Left renal pelvis (tissue), 4 donors: ENCODE measurements at places on chromosomes 7 and 10.

GRCh38 chr10:128431083-128431482 lies 304.9 kb upstream of the MKI67 start:
- no peak for DNase-seq

GRCh38 chr10:14605231-14605925 lies 169.3 kb downstream of the FAM107B start:
- no peak for DNase-seq

DNA sequence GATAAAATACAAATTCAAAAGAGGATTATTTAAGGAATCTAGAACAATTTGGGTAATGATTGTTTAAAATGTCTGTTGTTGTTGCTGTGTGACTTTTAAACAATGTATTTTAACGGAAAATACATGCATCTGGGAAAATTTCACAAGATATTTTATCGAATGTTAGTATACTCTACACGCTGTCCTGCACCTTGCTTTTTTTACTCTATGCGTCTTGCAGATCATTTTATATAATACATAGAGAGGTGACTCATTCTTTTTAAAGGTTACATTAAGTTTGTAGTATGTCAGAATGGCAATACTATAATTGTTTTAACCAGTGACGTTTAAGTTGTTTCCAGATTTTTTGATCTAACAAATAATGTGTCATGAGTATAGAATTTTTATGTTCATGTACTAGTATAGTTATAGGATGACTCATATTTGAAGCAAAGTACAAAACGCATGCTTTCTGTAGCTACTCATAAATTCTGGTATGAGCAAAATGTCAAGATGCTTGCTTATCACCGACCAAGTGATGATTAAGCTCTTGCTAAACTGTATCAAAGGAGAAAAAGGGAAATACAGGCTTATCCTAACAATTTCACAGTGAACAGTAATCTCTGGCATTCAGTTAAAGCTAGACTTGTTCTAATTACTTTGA lies 4.9 kb downstream of the DKK1 start:
- DNase-seq, result no peak

- DNase-seq, result no peak
Observed at GRCh38 chr10:71719464-71720201, at the start of gene C10orf105. Gene C10orf105 (minus strand): TSS chr10:71719778. CDS start chr10:71716337, 3,441 bp downstream.

- DNase-seq, result no peak
Observed at GRCh38 chr10:62183442-62183841, 85.2 kb downstream of the RTKN2 start.

GRCh38 chr10:112843623-112844022 lies 106.4 kb upstream of the TCF7L2 start:
- DNase-seq, result no peak

DNA sequence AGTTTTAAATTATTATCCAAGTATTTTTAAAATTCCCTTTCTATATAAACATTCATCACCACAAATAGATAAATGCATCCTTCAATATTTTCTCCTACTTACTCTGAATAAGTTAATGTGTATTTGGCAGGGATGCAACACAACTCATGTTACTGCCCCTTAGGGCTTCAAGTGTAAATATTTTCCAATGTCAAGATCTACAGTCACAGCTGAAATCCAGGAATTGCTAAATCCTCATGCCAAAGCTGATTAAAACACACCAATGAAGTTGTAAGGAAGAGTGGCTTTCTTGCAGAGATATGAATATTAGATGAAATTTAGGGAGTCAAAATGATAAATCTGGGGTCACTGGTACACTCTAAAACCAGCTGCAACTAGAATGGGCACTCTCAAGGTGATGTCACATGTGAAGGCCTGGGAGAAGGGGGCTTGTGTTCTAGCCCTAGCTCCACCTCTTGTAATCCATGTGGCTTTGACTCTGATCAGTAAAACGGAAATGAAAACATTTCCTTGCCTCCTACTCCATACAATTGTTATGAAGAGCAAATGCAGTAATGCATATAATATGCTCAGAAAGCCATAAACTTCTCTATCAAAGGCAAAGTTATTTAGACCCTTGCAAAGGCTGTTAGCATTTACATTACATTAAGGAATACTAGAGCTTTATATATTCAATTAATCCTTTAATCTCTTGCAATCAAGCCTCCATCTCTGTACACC lies 228.1 kb upstream of the NFE2L3 start:
- DNase-seq, result no peak

DNA sequence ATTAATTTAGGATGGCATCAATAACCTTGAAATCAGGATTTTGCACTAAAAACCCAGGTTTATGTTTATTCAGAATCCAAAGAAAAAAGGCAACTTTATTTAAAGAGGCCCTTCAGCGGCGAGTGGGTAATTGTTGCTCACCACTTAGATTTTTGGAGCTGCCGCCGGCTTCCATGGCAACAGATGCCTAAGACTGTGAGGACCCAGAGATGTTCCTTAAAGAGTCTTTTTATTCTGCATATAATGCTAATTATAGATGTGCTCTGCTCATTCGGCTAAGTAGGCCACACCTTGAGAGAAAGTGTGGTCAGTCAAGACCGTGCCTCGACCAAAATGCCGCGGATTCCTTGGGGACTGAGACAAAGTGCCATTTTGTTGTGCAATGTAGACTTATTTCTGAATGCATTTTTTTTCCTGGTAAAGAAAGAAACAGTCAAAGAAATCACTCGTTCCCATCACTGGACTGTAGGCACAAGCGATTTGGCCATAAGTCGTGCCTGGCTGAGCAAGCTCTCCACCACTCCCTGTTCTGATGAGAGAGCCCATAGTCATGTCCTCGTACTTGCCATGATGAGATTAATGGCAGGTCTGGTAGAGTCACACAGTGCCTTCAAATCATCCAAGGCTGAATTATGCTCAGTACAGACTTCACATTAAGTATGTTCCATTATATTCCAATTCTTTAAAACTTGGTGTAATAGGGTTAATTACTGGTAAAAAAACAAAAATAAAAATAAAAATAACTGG lies 21.4 kb upstream of the MGMT start:
- DNase-seq, result no peak

- DNase-seq, result no peak
Observed at GRCh38 chr10:127976286-127976685, 69.4 kb downstream of the PTPRE start.

- DNase-seq, result no peak
Observed at GRCh38 chr7:27917119-27917518, 177.2 kb downstream of the TAX1BP1 start.

DNA sequence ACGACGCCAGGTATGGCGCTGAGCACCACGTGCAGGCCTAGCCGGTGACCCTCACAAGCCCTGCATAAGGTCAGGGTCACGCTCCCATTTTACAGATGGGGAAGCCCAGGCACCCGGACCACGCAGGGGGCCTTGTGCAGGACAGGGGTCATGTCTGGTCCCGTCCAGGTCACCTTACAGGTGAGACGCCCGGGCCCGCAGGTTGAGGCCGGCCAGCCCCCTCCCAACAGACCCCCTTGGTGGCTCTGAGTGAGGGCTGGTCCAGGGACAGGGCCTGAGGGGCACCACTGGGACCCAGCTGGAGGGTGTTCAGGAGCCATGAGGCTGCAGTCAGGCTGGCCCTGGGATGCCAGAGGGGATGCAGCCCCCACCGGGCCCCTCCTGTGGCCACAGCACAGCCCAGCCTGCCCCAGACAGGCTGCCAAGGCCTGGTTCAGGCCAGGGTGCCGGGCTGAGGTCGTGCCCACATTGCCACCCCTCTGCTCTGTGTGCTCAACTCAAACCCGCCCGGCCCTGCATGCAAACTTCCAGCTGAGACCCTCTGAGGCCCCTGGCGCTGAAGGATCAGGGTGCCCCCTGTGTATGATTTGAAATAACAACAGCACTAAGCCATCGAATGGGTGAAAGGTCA lies 69.0 kb downstream of the PWWP2B start:
- no peak for DNase-seq

- DNase-seq, result no peak
Observed at GRCh38 chr7:107591421-107591820, 11.4 kb downstream of the BCAP29 start.

DNA sequence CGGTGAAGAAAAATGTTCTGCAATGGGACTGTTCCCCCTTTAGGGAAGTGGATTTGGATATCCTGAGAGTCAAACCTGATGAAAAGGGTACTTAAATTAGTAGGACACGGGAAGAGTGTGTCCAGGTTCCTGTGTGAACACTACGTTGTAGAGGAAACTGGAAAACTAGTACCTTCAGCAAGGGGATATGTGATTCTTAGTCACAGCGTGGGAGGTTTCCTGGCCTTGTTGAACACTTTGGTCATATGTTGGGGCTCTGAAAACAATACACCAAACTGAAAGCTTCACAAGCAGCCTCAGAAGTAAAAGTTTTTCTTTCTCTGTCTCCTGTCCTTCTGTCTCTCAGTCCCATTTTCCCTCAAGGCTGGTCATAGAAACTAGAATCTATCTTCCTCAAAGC lies 306.9 kb upstream of the GLI3 start:
- no peak for DNase-seq

- DNase-seq, result no peak
Observed at GRCh38 chr10:2296179-2296891, 559.0 kb upstream of the ADARB2 start.

GRCh38 chr7:70376561-70377031 lies 755.3 kb upstream of the GALNT17 start:
- no peak for DNase-seq

- no peak for DNase-seq
Observed at GRCh38 chr7:107164092-107164491, 4.7 kb upstream of the HBP1 start.

DNA sequence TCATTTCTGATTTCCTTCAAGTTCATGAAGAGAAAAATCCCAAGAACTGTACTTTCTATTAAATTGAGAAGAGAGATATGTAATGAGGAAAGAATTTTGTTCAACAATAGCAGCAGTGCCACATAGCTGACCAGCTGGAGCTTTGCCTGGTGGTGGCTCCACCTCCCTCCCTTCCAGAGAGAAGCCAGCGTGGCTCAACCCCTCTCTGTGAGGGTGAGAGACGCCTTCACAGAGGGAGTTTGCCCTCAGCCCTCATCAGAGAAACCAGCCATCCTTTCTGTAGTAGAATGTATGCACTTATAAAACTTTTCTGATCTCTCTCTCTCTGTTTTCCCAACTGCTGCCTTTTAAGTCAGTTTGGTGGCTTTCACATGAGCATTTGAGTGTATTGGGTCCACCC lies 20.5 kb upstream of the COL1A2 start:
- DNase-seq, result no peak

GRCh38 chr10:14502431-14502830 lies 171.7 kb upstream of the FRMD4A start:
- no peak for DNase-seq

DNA sequence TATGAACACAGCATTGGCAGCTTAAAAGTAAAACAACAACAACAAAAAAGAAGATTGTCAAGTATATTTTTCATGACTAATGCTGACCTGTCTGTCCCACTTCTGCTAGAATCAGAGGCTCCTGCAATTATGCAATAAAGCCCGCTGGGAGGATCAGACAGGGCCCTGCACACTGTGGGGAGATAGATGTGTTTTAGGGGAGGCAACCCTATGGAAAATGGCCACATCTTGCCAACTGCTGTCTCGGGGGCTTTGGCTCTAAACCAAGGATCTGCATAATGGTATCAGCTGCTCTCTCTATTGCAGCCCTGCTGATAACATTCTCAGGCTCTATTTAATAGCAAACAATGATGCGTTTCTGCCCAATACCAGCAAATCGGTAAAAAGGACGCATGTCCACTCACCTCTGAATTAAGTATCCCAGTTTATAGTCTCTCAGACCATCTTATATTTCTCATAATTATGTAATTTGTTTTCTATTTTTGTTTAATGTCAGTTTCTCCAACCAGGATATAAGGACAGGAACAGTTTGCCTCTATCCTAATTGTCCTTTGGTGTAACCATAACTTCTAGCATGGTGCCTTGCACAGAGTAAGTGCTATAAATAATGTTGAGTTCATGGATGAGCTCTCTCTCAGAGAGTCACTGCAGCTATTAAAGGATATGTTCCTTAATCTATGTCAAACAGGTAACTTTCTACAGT lies 15.3 kb upstream of the PRKAR2B start:
- no peak for DNase-seq

DNA sequence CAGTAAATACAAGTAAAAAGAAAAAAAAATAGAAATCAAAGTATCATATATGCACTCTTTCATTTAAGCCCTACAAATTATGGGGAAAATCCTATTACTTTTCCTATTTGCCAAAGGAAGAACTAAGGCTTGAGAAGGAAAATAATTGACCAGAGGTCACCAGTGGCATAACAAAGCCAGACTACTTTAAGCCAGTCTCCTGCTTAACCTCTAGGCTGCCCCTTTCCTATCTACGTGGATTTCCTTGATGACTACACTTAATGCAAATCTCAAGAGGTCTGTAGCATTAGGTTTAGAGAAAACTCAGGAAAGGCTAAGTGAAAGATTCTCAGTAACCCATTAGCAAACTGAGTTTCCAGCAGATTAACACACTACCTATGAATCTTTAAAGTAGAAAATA lies 49.8 kb downstream of the TPK1 start:
- no peak for DNase-seq

DNA sequence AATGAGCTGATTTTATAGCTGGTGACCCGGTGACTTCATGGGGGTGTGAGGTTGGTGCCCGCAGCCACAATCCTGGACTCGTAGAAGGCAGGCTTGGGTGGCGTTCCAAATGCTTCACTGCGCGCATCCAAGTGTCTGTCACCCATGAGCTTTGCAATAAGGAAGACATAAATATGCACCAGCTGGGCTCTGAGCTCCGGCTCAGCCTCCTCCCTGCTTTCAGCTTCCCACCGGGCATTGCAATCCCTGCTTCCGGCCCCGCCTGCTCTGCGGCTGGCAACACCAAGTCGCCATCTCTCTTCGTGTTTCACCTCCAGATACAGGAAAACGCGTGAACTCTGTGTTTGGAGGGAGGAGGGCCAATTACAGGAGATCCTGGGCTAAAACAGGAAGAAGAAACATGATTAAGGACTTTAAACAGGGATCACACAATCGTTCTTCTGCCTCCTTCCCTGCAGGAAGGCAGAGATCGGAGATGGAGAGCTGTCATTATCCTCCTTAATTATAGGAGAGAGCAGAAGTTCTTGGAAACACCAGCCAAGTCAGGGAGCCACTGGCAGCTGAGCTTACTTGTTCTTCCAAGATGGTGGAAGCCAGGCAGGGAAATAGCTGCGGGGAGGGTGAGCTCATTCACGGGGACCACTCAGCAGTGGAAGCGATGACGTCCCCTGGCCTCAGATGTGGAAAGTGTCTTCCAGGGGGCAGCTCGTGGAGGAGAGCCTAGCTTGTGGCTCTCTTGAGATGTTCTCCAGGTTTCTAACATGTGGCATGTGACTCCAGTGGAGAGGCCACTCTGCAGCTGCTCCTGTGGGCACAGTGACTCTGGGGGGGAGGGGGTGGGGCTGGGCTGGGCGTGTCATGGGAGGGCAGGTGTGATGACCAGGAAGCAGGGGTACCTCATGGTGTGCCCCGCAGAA lies 134.9 kb downstream of the CAMK1D start:
- DNase-seq, result no peak
